ENCODE measurements at places on chromosomes 7 and 10.

- no peak overlapping the region for H3K4me3 ChIP-seq
- H3K27ac ChIP-seq = no peak overlapping the region
- no peaks in the 10 kb centered on the region for H3K27me3 ChIP-seq
- no peak for DNase-seq
- H3K36me3 ChIP-seq = no peaks in the 10 kb centered on the region
- no peaks in the 10 kb centered on the region for H3K4me1 ChIP-seq
Observed at GRCh38 chr10:24465124-24465874, 256.4 kb downstream of the KIAA1217 start.

GRCh38 chr7:140033779-140034363, 28.9 kb downstream of the PARP12 start:
- no peak overlapping the region for H3K4me3 ChIP-seq
- no peak overlapping the region for H3K27ac ChIP-seq
- no peak for DNase-seq
- H3K4me1 ChIP-seq = no peaks in the 10 kb centered on the region

DNA sequence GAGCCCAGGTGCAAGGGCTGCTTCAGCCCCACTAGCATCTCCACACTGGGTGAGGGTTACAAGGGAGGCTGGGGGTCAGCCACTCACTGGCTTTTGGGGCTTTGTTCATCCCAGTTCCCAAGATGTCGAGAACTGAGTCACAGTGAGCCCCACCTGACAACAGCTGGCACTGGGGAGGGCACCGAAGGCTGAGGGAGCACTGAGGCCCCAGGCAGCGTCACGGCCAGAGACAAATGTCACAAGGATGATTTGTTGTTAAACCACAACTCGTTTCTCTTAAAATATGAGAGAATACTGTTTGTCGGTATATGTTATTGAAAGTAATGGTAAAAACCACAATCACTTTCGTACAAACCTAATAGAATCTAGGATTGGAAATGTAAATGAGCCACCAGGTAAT, 219.9 kb downstream of the CELF2 start:
- H3K27ac ChIP-seq = no peak overlapping the region
- H3K36me3 ChIP-seq = peaks cover 12% of the 10 kb centered on the region
- H3K4me3 ChIP-seq = no peak overlapping the region

GRCh38 chr10:120005207-120006201, 113.0 kb downstream of the SEC23IP start:
- H3K4me3 ChIP-seq = peak overlapping the region; percentile 78
- H3K4me1 ChIP-seq = peaks cover 9% of the 10 kb centered on the region
- no peaks in the 10 kb centered on the region for H3K36me3 ChIP-seq
- H3K27me3 ChIP-seq = no peaks in the 10 kb centered on the region

GRCh38 chr10:100655760-100656421, 89.5 kb upstream of the PAX2 start:
- peaks cover 29% of the 10 kb centered on the region for H3K4me1 ChIP-seq
- H3K36me3 ChIP-seq = no peaks in the 10 kb centered on the region
- peak overlapping the region; percentile 86 for H3K4me3 ChIP-seq
- no peak for DNase-seq
- H3K27ac ChIP-seq = no peak overlapping the region

DNA sequence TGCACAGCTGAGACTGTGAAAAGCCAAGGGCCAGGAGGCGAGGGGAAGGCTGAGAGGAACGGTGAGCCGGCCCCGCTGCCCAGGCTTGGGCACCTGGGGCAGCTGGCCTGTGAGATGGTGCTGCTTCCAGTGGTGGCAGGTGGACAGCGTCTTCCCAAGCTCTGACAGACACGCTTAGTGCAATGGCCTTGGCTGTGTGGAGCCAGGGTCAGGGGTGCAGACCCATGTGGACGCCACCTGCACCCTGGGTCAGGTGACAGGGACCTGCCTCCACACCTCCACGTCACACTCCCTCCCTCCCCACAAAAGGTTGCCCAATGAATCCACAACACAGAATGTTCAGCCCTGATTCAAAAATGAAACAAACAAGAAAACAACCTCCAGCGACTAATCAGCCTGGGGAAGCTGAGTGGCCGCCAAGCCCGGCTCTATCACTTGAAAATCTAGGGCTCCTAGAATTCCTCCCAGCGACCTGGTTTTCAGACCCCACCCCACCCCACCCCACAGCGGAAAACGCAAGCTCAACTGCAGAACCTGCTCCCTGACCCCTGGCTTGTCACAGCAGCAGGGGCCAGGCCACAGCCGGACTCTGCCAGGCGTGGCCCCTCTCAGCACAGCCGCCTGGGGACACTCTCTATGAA, 54.3 kb downstream of the PRKAG2 start:
- no peak overlapping the region for H3K27ac ChIP-seq
- H3K36me3 ChIP-seq = no peaks in the 10 kb centered on the region
- DNase-seq = no peak

GRCh38 chr7:106795877-106796231, 69.2 kb upstream of the PIK3CG start:
- no peaks in the 10 kb centered on the region for H3K36me3 ChIP-seq
- no peaks in the 10 kb centered on the region for H3K4me1 ChIP-seq
- H3K27ac ChIP-seq = no peak overlapping the region
- no peaks in the 10 kb centered on the region for H3K27me3 ChIP-seq

DNA sequence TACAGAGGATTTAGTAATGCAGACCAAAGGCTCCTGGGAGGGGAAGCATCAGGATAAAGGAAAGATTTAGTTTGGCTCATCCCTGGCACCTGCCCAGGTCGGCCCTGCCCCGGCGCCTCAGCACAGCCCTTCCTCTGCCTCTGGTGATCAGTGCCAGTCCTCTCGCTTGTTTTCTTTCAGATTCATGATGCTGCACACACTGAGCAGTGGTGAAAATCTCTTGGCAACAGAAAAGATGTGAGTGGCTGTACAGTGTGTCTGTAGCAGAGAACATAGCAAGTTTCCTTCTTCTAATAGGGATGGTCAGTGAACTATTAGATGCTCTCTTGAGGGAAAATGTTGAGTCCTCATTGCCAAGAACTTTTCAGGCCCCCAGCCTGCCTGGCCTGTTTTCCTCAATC, 994.1 kb downstream of the KCNMA1 start:
- no peak overlapping the region for H3K4me3 ChIP-seq
- no peaks in the 10 kb centered on the region for H3K36me3 ChIP-seq
- H3K27ac ChIP-seq = no peak overlapping the region
- H3K27me3 ChIP-seq = no peaks in the 10 kb centered on the region
- no peak for DNase-seq

GRCh38 chr7:69643708-69644445, 45.6 kb downstream of the AUTS2 start:
- no peak overlapping the region for H3K4me3 ChIP-seq
- H3K4me1 ChIP-seq = peaks cover 71% of the 10 kb centered on the region
- H3K27me3 ChIP-seq = no peaks in the 10 kb centered on the region
- DNase-seq = peak; percentile 2
- H3K27ac ChIP-seq = peak overlapping the region; percentile 91

GRCh38 chr7:34991938-34992840, 45.1 kb downstream of the DPY19L1 start:
- H3K27ac ChIP-seq = no peak overlapping the region
- DNase-seq = no peak
- H3K4me1 ChIP-seq = peaks cover 10% of the 10 kb centered on the region
- H3K36me3 ChIP-seq = peaks cover 12% of the 10 kb centered on the region
- H3K4me3 ChIP-seq = no peak overlapping the region

DNA sequence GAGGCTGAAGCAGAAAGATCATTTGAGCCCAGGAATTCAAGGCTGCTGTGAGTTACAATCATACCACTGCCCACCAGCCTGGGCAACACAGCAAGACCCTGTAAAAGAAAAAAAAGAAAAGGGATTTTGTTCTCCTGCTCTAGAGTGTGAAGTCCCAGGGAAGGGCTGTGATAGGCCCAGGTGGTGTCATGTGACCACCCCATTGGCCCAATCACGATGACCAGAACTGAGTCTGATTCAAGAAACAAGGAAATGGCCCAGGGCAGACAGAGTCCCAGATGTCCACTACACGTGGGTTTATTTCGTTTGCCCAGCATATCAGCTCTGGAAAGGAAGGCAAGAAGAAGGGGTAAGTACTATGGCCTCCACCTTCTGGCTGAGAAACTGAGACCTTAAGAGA, 81.3 kb upstream of the CUX1 start:
- H3K4me1 ChIP-seq = peaks cover 6% of the 10 kb centered on the region
- no peak overlapping the region for H3K27ac ChIP-seq
- DNase-seq = no peak

DNA sequence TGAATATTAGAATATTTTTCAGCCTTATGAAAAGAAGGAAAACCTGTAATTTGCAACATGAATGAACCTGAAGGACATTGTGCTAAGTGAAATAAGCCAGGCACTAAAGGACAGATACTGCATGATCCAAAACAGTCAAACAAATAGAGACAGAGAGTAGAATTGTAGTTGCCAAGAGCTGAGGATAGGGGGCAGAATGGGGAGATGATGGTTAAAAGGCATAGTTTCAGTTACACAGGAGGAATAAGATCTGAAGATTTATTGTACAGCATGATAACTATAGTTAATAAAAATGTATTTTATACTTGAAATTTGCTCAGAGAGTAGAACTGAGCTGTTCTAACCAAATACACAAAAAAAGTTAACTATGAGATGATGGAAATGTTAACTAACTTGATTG, 149.0 kb upstream of the TMEM106B start:
- H3K27me3 ChIP-seq = no peaks in the 10 kb centered on the region
- no peak for DNase-seq
- H3K4me1 ChIP-seq = no peaks in the 10 kb centered on the region
- H3K4me3 ChIP-seq = no peak overlapping the region
- peaks cover 6% of the 10 kb centered on the region for H3K36me3 ChIP-seq

- H3K36me3 ChIP-seq = no peaks in the 10 kb centered on the region
- H3K4me3 ChIP-seq = no peak overlapping the region
- no peak overlapping the region for H3K27ac ChIP-seq
- no peak for DNase-seq
Observed at GRCh38 chr10:43299579-43299978, 32.7 kb upstream of the RASGEF1A start.

DNA sequence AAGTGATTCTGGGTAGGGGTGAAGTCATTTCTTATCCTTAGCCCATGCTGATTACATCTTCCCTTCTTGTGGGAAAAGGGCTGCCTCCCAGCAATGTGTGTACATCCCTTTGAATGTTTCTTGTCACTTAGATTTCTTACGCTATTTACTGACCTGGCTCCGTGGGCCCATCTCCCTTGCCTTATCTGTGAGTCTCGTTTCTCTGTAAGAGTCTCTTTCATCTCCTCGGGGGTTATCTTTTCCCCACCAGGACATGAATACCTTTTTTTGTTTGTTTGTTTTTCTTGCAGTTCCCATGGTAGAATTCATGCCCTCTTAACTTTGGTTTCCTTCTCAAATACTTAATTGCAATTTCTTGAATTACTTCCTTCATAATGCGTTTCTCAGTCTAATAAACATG, 107.7 kb downstream of the BAMBI start:
- no peaks in the 10 kb centered on the region for H3K36me3 ChIP-seq
- no peak overlapping the region for H3K4me3 ChIP-seq
- no peaks in the 10 kb centered on the region for H3K27me3 ChIP-seq
- H3K27ac ChIP-seq = no peak overlapping the region

GRCh38 chr7:55140221-55140940, 121.6 kb downstream of the EGFR start:
- H3K4me3 ChIP-seq = no peak overlapping the region
- DNase-seq = no peak
- peaks cover 9% of the 10 kb centered on the region for H3K4me1 ChIP-seq
- H3K27me3 ChIP-seq = no peaks in the 10 kb centered on the region
- H3K36me3 ChIP-seq = no peaks in the 10 kb centered on the region

GRCh38 chr7:35430547-35431153, 176.8 kb upstream of the TBX20 start:
- no peak overlapping the region for H3K27ac ChIP-seq
- peaks cover 8% of the 10 kb centered on the region for H3K36me3 ChIP-seq
- no peaks in the 10 kb centered on the region for H3K27me3 ChIP-seq
- peaks cover 3% of the 10 kb centered on the region for H3K4me1 ChIP-seq

DNA sequence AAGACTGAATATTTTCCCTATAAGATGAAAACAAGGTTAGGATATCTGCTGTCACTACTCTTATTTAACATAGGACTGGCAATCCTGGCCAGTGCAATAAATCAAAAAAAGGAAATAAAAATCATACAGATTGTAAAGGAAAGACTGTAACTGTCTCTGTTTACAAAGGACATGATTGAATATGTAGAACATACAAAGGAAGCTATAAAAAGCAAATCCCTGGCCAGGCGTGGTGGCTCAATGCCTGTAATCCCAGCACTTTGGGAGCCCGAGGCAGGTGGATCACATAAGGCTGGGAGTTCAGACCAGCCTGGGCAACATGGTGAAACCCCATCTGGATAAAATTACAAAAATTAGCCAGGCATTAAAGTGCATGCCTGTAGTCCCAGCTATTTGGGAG, 15.8 kb downstream of the ZNF485 start:
- H3K27ac ChIP-seq = no peak overlapping the region
- no peaks in the 10 kb centered on the region for H3K27me3 ChIP-seq
- no peak overlapping the region for H3K4me3 ChIP-seq
- peaks cover 18% of the 10 kb centered on the region for H3K36me3 ChIP-seq
- no peaks in the 10 kb centered on the region for H3K4me1 ChIP-seq
- no peak for DNase-seq

DNA sequence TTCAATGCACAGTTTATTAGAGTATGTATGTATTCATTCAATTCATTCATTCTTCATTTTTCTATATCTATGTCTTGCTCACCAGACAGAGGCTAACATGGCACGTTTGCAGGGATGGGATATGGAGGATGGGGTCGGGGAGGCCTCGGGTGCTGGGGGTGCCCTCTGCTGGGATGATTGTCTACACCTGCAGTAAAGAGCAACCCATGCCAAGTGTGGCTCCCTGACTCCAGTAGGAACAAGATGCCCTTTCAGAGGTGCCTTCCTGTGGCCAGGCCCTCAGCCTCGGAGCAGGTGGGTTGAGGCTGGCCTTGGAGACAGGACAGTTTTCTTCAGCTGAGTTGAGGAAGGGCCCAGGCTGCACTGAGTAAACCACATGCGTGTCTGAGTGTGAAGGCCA, 157.2 kb downstream of the SH2D4B start:
- H3K36me3 ChIP-seq = no peaks in the 10 kb centered on the region
- H3K27me3 ChIP-seq = peaks cover 53% of the 10 kb centered on the region
- peaks cover 10% of the 10 kb centered on the region for H3K4me1 ChIP-seq
- H3K4me3 ChIP-seq = no peak overlapping the region

- H3K4me1 ChIP-seq = peaks cover under 1% of the 10 kb centered on the region
- H3K4me3 ChIP-seq = no peak overlapping the region
- H3K36me3 ChIP-seq = no peaks in the 10 kb centered on the region
- DNase-seq = no peak
Observed at GRCh38 chr10:93211991-93212390, 138.3 kb downstream of the CYP26A1 start.

- H3K36me3 ChIP-seq = peaks cover 5% of the 10 kb centered on the region
- no peak for DNase-seq
- no peak overlapping the region for H3K27ac ChIP-seq
Observed at GRCh38 chr10:83073472-83073871, 1065.8 kb upstream of the GHITM start.

- no peak for DNase-seq
- no peaks in the 10 kb centered on the region for H3K27me3 ChIP-seq
- no peaks in the 10 kb centered on the region for H3K4me1 ChIP-seq
- H3K36me3 ChIP-seq = no peaks in the 10 kb centered on the region
Observed at GRCh38 chr10:105585753-105586152, 944.7 kb downstream of the SORCS3 start.
